Suprapubic skin (tissue), 4 donors: ENCODE measurements at places on chromosomes 6 and 20.

DNA sequence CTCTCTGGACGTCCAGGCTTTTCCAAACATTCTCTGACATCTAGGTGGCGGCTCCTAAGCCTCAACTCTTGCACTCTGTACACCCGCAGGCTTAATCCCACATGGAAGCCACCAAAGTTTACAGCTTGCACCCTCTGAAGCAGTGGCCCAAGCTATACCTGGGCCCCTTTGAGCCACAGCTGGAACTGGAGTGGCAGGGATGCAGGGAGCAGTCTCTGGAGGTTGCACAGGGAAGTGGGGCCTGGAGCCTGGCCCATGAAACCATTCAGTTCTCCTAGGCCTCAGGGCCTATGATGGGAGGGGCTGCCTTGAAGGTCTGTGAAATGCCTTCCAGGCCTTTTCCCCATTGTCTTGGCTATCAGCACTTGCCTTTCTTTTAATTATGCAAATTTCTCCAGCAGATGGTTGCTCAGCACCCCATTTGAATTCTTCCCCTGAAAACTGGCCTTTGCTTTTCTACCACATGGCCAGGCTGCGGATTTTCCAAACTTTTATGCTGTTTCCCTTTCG lies 64.9 kb downstream of the IRF4 start:
- DNase-seq = no peak

DNA sequence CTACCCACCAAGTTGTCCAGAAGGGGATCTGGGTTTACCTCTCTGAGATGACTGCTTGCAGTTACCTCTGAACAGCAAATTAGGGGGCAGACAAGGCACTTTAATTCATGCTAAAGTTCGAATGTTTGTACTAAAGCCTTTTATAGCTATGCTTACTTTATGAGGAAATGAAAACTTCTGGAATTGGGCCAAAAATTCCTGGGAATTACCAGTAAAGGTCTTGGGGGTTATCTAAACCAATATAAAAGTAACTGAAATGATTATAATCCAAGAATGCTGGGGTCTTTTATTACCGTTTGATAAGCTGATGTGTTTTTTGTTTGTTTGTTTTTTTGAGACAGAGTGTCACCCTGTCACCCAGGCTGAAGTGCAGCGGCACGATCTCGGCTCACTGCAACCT lies 7.9 kb upstream of the LZTS3 start:
- no peak for DNase-seq

DNA sequence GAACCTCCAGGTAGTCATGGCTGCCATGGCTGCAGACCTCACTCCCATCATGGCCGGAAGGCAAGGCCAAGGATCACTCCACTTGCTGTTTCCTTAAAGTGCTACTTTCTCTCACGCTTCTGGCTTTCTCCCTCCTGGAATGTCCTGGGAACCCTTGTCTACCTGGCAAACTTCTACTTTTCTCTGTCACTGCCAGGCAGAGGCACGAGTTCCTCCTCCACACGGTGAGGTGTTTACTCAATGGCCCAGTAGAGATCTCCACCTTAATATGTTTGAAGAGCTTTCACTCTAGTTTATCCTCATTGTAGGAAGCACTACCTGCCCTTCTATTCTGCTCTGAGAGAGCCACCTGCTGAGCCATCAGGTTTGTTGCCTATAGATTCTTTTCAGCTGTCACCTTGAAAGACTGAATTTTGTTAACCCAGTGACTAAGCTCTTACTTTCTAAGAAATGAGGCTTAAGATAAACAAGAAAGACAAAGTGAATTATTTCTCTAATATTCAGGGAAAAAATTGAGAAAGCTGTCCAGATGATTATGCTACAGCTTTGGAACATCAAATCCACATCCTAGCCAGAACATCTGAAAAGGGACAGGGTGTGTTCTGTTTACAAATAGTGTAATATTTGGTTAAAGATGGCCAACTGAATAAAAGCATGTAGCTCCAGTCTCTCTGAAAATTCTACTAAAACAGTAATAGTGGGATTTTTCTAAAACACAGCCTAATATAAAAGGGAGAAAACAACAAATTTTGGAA lies 54.9 kb downstream of the PLAGL1 start:
- no peak for DNase-seq

DNA sequence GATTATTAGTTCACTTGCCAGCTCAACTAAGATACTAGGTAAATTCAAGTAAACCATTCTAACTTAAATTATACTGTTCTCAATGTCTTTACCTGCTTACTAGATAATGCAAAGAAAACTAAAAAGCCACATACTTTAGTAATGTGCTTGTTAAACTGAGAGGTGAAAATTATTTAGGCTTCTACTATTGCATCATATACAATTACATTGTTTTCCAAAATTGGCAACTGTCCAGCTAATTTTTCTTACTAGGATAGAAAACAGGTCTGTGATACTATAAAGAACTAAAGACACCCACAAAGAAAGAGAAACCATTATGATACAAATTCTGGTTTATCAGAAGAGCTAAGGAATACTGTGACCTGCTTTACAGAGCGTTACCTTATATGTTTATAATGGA lies 45.6 kb upstream of the ALDH8A1 start:
- no peak for DNase-seq

GRCh38 chr6:140069576-140069975 lies 695.1 kb upstream of the CITED2 start:
- no peak for DNase-seq

DNA sequence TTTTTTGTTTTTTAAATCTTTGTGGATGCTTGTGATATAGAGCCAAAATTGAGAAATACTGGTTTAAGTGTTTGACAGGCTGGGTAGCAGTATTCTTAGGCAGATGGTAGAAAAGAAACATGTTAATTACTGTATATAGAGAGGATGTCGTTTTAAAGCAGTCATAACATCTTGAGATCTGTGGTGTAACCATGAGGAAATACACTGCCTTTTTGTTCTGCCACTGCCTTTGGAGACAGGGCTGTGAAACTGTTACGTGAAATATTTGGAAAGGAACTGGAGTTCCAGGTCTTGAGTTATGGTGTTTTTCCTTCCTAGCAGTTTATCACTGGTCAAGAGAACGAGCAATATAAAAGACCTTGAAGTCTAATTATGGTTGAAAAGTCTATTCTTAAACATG lies 19.5 kb downstream of the STXBP5 start:
- DNase-seq = no peak

DNA sequence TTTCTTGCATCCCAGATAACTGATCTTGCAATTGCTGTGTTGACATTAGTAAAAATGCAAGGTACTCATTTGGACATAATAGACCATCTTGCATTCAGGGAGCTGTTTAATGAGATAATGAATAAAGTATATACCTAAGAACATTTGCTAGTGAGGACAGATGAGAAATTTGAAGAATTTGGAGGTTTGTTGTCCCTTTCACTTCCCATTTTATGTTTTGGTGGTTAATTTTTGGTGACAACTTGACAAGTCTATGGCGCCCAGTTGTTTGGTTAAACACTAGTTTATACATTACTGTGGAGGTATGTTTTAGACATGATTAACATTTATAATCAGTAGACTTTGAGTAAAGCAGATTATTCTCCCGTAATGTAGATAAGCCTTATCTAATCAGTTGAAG lies 300.2 kb upstream of the SYNCRIP start:
- no peak for DNase-seq

DNA sequence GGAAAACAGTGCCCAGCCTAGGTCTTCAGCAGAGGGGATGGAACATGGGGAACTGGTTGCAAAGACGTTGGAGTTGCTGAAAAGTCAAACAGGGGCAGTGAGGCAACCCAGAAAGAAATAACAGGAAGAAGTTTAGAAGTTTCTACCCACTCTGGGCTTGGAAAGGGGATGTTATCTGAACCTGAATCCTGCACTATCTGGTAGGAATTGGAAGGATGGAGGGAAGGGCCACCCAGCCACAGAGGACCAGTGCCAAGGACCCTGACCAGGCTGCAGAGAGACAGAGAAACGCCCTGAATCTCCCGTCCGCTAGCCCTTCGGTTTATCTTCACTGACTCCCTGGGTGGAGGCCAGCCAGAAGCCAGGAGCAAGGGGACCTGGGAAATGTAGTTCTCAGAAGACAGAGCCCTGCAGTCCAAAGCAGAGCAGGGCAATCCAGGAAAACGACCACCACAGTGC lies 217.3 kb upstream of the RREB1 start:
- DNase-seq = no peak

DNA sequence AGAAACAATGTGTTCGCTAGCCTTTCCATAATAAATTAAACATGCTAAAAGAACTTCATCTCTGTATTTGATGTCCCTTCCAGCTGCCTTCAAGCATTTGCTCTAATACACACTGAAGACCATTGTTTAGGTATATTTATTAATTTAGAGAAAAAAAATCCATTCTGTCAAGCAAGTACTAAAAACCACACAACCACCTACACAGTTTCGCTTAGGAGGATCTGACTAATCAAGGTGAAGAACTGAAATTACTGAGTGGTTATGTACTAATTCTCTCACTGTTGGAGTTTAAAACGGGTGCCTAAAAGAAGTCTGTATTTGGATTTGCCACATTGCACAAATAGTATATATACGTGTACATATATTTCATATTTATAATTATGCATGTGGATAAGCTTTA lies 58.9 kb downstream of the GMDS start:
- no peak for DNase-seq

- no peak for DNase-seq
Measured at GRCh38 chr6:142914937-142915697, 29.9 kb downstream of the HIVEP2 start.

DNA sequence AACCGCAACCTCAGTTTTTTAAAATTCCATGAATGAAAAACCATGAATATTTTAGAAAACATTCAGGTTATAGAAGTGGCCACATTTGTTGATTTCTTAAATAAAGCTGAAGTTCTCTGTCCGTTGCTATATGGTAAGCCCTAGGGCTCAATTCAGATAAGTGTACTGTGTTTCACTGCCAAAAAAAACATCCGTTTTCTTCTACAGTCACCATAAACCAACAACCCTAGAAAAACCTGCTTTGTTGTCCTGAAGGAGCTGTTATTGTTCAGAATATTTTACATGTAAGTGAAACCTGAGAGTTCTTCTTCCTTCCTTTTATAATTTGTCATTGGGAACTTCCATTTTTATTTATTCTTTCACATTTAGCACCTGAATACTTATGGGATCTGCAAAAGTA lies 274.1 kb downstream of the TFAP2A start:
- DNase-seq = no peak

- DNase-seq = no peak
Measured at GRCh38 chr20:50561379-50562078, 51.3 kb downstream of the PTPN1 start.

GRCh38 chr6:128632131-128632530 lies 111.7 kb upstream of the PTPRK start:
- no peak for DNase-seq

DNA sequence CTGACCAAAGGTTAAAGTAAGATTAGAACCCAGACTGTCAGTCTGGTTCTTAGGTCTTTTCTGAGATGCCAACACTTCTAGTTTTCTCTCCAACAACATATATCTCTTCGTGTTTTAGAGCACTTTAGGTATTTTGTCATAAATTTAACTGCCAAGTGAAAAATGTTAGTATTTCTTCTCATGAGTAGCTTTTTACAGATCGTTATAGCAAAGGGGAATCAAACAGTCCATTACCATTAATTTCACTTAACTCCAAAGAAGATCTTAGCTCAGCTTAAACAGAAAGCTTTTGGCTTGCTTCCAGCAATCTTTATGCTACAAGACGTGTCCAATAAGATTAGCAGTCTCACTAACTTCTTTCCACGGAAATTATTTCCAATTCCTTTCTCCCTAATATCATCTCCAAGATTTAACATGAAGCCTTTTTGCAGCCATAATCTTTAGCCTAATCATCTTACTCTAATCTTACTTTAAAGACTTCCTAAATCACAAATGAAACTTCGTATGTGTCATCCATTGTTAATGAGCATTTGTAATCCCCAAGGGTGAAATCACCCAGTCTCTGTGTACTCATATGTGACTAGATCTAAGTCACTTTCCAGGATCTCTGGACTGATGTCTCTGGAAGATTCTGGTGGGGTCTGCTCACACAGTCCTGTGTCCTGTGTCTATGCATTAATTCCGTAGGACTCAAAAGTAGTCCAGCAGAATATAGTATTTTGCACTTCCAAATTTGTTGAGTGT lies 38.7 kb downstream of the MOXD1 start:
- DNase-seq = no peak

DNA sequence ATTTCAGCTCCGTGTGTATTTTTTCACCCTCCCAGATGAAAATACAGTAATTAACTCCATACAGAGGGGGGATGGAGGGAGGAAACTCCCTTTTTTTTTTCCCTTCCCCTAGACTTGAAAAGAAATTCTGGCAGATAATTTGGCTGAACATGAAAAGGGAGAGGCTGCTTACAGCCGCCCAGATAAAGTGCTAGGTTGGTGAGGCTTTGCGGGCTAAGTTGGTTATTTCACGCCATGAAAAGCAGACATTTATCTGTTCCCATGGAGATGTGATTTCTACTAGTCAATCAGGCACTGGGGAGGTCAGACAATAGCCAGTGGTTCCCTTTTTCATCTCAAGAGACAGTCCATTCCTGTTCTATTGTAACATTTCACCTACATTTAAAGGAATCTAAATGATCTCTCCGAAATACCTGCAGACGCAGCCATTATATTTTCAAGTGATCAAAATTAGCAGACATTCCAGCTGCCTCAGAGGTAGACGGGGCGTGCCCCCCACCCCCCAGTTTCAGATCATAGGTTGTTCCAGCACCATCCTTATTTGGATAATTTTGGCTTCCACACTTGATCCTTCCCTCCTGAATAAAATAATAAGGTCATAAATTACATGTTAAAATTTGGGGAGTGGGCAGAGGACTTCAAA lies 143.9 kb upstream of the ZNF217 start:
- no peak for DNase-seq

- DNase-seq = no peak
Measured at GRCh38 chr6:78533426-78533825, 333.9 kb upstream of the IRAK1BP1 start.

DNA sequence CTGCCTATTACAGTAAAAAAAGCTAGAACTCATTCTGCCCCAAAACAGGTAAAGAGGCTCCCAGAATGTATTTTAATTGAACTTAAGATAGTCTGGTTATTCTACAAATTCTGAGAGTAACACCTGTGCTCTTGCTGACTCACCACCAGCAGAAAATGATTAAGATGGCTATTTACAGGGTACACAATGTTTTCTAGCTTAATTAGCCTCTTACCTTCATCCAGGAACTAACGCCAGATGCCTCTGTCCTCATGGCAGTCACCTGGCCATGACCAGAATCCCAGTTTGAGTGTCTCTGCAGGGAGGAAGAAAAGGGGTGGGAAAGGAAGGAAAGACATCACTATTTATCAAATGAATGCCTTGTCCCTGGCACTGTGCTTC lies 31.3 kb upstream of the PPP1R3G start:
- no peak for DNase-seq

- DNase-seq = no peak
Measured at GRCh38 chr6:133892813-133893691, 4.1 kb downstream of the TCF21 start.

GRCh38 chr6:118775381-118775780 lies 118.6 kb upstream of the ASF1A start:
- no peak for DNase-seq

DNA sequence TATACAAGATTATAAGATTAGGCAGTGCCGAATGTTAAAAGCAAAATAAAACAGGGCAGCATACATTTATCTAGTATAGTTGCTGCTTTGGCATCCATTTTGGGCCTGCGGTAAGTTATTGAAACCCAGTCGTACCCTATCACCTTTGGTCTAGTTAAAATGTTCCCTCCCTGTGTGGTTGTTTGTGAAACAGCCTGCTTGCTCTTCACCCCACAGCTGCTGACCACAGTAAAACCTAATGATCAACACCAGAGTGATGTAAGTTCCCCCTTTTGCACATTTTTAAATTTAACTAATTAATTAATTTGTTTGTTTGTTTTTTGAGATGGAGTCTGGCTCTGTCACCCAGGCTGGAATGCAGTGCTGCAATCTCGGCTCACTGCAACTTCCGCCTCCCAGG lies 50.3 kb upstream of the TXNDC5 start:
- DNase-seq = no peak
